ENCODE measurements at places on chromosomes 5 and 9.

DNA sequence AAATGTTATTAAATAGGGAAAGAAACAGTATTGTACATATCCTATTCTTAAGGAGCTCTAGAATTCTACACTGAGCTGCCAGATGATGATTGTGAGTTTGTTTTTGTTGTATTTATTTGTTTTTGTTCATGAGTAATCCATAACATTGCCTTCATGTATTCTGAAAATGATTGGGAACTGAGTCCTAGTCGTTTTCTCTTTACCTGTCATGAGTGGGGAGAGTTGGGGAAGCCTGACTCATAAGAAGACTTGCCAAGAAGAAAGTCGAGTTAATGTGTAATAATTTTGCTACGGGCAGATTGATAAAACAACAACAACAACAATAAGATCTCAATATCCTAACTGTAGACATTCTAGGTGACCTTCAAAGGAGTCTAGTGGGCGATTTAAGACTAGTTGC is 103.8 kb downstream of the ANKRD55 start:
- DNase-seq = no peak

DNA sequence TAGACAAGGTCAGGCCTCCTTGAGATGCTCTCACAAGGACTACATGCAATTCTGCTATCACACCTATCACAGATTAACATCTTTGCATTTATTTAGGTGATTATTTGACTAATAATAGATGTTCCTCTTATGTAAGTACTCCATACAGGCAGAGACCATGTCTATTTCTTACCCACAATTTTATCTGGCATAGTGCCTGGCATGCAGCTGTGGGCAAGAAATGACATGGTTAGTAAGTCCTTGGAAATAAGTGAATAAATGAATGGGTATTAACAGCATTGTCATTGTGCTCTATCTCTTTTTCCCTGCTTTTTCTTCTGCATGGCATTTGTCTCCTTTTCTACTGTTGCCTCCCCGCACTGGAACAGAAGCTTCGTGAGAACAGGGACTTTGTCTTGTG is 49.4 kb downstream of the SLC22A5 start:
- DNase-seq = no peak

GRCh38 chr9:38370176-38370575 is 22.3 kb upstream of the ALDH1B1 start:
- no peak for DNase-seq

GRCh38 chr5:135037519-135038204 is 3.6 kb upstream of the PITX1 start:
- DNase-seq = no peak

- DNase-seq = no peak
Observed at GRCh38 chr9:20286969-20287368, 335.3 kb downstream of the MLLT3 start.

DNA sequence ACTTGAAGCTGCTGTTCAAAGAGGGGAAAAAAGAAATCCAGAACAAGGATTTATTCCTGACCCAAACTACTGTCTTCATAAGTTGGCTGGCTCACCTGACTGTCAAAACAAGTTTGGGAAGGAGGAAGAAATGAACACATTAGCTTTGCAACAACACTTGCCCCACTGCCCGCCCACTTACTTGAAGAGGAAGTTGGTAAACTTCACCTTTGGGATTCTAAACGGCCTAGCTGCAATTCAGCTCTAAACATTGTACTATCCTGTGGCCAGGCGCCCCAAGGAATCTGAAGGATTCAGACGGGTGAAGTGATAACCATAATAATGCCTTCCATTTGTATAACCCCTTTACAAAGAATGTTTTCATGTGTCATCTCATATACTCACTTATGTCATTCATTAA is 199.4 kb downstream of the ARRDC3 start:
- DNase-seq = no peak

- no peak for DNase-seq
Observed at GRCh38 chr5:116583862-116584222, 9.2 kb upstream of the SEMA6A start.

GRCh38 chr9:96417051-96417586 is 1.1 kb downstream of the ZNF367 start:
- peak; percentile 87 for DNase-seq

DNA sequence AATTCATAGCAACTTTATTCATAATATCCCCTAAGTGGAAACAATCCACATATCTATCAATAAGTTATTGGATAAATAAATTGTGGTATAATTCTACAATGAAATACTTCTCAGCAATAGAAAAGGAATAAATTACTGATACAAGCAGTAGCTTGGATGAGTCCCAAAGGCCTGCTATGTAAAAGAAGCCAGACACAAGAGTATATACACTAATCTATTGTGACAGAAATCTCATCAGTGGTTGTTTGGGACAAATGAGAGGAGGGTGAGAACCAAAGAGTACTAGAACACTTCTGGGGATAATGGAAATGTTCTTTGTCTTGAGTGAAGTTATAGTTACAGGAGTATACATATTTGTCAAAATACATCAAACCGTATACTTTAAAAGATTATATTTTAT is 119.3 kb downstream of the SNCAIP start:
- no peak for DNase-seq

DNA sequence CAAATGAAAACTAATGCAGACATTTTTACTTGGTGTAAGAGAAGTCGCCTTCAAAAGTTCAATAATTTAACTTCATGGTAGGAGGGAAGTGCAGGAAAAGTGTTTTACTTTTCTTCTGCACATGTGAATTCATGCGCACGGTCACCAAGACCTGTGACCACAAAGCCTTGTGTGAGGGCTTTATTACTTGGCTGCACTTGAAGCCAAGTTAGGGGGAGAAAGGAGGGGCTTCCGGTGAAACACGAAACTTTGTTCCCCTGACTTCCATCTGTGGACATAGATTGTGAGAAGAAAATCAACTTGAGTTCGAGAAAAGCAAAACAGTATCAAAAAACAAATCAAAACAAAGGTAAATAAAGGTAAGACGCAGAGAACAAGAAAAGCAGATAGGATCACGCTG is 239.9 kb downstream of the ROR2 start:
- no peak for DNase-seq

GRCh38 chr5:10892147-10892910 is 131.3 kb upstream of the DAP start:
- no peak for DNase-seq

DNA sequence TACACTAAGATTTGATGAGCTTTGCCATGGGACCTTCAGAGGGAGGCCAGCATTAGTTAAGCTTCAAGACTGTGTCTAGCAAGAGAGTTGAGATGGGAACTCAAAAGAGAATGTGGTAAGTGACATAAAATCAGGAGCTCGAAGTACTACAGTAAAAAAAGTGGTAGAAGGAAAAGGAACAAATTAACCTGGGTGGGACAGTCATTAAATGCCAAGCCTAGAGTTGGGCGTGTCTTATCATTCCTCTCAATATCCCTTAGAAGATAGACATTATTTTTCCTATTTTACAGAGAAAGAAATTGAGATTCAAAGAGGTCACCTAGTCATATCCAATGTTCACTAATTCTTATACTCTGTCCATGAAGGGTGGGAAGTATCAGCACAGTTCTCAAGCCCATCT is 3.3 kb upstream of the TXN start:
- no peak for DNase-seq

DNA sequence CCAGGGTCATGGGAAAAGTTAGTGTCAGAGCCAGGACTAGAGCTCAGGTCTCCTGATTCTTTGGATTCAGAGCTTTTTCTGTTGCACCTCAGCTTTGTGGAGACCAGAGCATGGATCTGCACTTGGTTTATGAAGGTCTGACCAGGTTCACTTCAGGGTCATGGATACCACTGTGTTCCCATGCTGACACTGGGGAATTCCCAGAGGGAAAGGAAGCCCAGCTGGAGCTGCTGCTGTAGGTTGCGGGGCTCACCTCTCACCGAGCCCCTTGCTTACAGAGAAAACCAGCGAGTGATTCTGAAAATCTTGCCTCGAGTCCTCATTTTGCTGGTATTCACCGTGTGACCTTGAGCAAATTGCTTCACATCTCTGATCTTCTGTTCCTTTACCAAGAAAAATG is 83.0 kb downstream of the RGS3 start:
- DNase-seq = no peak

DNA sequence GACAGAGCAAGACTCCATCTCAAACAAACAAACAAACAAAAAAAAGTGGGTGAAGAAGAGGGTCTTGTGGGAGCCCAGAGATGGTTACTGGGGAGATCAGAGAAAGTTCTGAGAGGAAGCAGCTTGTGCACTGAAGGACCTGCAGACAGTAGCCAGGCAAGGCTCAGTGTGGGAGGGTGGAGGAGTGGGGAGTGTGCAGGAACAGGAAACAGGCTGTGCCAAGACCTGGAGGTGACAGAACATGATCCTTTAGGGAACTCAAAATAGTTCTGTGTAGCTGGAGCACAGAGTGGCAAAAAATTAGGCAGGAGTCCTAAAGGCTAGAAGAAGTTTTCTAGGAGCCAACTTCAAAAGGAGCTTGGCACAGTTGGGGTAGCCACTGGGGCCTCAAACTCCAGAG is 19.2 kb upstream of the NANS start:
- no peak for DNase-seq

DNA sequence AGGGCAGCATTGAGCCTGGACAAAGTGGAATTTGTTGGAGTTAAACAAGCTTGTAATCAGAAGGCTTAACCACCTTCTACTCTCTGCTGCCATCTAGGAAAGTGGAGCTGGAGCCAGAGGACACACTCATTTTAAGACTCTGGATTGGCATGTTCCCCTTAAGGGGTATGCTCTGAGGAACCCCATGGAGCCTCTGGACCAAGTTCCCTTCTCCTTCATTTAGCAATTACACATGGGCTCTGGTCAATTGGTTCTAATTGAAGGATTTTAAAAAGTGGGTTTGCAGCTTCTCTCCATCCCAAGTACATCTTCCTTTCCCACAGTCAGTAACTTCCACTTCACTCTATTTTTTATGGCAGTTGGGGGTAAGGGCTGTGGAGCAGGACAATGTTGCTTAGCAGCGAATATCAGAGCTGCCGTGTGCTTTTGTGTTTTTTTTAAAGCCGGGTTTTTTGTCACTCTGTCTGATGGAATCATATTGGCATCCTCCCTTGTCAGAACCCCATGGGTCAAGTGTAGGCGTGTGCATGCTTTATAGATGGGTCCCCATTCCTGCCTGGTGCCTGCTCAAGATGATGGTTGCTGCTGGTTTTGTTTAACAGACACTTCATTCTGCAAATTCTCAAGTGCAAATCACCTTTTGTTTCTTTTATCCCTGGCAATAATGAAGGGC is 330.7 kb upstream of the ADAMTSL1 start:
- DNase-seq = no peak

DNA sequence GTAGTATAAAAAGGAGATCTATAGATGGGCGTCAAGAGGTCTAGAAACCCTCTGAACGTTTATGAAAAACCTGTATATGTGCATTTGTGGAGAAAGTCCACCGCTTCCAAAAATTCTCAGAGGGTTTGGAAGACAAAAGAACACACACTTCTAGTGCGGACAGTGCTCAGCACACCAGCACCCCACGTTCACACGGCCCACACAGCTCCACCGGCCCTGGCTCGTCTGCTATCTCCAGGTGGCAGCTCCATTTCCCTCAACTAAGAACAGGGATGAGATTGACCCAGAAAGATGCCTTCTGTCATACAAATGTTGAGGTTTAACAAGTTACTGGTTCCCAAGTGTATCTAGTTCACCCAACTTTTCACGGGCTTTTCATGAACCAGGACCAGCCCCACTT is 255.1 kb downstream of the NR2F1-AS1 start:
- no peak for DNase-seq

- no peak for DNase-seq
Observed at GRCh38 chr5:29697278-29697677, 1496.2 kb upstream of the CDH6 start.

- DNase-seq = no peak
Observed at GRCh38 chr9:35797311-35798109, 6.1 kb downstream of the NPR2 start.

DNA sequence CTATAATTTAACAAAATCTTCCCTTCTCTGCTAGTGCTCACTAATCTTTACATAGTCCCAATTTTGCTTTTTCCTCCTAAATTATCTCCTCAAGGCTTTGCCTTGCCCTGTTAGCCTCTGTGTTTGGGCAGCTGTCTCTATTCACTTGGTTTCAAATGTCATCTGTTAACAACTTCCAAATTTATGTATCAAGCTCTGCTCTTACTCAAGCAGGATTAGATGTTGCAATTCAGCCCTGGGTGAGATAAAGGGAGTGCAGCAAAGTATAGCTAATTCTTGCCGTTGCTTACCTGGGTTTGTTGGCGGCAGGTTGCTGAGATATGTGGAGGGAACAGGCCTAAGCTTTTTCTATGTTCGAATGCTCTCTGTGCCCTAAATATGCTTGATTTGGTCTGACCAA is 483.8 kb downstream of the DMAC1 start:
- DNase-seq = no peak

- no peak for DNase-seq
Observed at GRCh38 chr5:15592728-15593127, 92.7 kb downstream of the FBXL7 start.

DNA sequence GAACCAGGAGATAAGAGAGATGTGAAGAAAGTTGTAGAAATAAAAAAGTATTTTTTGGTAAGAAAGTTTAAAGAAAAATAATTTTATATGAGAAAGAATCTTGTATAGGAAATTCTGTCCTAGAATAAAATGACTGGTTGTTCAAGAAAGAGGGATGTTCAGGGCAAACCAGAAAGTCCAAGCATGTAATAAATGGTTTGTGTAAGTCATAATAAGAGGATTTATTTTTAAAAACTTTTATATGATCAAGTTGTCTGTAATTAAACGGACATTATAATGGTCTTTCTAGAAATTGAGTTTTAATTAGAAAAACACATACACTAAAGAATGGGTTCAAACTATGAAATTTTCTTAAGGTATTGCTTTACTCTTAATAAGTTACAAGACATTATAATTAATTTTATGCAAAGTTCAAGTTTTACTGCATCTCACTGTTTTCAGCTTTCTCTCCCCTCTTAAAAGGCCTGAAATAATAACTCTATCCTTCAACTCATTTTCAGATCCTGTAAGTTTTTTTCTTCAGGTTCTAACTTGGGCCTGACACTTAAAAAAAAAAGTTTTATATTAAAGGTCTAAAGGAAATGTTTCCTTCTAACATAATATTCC is 56.1 kb upstream of the ZNF300 start:
- no peak for DNase-seq

DNA sequence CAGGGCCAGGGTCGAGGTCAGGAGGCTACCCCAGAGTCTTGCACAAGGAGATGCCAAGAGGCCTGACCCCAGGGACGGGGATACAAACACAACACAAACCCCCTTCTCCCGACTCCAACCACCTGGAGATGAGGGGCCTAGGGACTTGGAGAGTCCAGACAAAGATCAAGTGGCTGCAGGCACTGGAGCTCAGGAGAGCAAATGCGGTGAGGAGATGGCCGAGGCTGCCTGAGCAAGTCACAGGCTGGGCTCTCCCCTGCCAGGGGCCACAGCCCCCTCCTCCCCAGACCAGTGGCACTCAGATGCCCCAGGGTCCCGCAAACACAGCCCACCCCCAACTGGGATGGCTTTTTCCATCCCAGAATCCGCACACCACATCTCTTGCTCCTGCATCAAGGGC is 15.8 kb downstream of the SH3GLB2 start:
- DNase-seq = no peak

DNA sequence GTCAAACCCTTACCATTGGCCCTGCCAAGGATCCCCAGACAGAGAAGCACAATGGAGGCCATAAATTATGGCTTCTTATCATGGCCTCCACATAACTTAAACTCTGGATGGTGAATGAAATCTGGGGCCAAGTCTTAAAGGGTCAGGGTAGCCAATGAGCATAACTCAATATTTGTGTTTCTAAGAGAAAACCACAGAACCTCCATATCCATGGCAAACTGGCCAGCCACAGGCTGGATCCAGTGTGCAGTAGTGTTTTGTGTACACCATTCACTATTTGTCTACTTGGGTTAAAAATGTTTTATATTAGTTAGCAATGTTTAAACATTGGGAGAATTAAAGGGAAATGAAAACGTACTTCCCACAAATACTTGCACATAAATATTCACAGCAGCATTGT is 60.8 kb downstream of the CDO1 start:
- DNase-seq = no peak
